Suprapubic skin (tissue), 4 donors: ENCODE measurements at places on chromosomes 5 and 9.
A peak's percentile ranks its signal among the peaks of the same experiment; 100 is the strongest.

DNA sequence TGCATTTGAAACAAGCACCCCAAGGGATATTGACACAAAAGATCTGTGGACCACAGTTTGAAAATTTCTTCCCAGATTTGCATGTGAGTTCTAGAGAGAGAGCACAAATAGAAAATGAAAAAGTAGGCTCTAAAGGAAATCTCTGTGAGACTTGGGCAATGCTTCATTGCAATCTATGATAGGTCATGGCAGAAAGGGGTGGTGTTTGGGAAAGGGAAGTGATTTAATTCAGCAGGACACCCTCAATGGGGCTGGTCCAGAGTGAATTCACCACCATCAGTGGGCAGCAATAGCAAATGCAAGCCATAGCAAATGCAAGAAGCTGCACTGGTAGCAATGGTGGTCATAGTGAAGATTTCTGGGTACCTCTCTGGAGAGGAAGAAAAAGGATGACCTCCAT, 58.1 kb downstream of the ANKRD55 start:
- no peaks in the 10 kb centered on the region for H3K36me3 ChIP-seq
- peaks cover 36% of the 10 kb centered on the region for H3K4me1 ChIP-seq
- H3K4me3 ChIP-seq, result no peak overlapping the region
- H3K27me3 ChIP-seq, result no peaks in the 10 kb centered on the region
- no peak for DNase-seq

- DNase-seq, result no peak
- H3K4me1 ChIP-seq, result peaks cover 6% of the 10 kb centered on the region
- H3K27ac ChIP-seq, result no peak overlapping the region
- no peaks in the 10 kb centered on the region for H3K27me3 ChIP-seq
- H3K4me3 ChIP-seq, result no peak overlapping the region
These were observed 23.4 kb upstream of the LECT2 start for GRCh38 chr5:135978212-135978631.

GRCh38 chr5:32150366-32150765, 23.8 kb downstream of the GOLPH3 start:
- H3K4me3 ChIP-seq, result no peak overlapping the region
- peaks cover 92% of the 10 kb centered on the region for H3K4me1 ChIP-seq
- H3K27me3 ChIP-seq, result no peaks in the 10 kb centered on the region
- H3K36me3 ChIP-seq, result no peaks in the 10 kb centered on the region

GRCh38 chr5:33824516-33825195, 67.1 kb downstream of the ADAMTS12 start:
- no peak overlapping the region for H3K4me3 ChIP-seq
- DNase-seq, result no peak
- no peaks in the 10 kb centered on the region for H3K36me3 ChIP-seq

DNA sequence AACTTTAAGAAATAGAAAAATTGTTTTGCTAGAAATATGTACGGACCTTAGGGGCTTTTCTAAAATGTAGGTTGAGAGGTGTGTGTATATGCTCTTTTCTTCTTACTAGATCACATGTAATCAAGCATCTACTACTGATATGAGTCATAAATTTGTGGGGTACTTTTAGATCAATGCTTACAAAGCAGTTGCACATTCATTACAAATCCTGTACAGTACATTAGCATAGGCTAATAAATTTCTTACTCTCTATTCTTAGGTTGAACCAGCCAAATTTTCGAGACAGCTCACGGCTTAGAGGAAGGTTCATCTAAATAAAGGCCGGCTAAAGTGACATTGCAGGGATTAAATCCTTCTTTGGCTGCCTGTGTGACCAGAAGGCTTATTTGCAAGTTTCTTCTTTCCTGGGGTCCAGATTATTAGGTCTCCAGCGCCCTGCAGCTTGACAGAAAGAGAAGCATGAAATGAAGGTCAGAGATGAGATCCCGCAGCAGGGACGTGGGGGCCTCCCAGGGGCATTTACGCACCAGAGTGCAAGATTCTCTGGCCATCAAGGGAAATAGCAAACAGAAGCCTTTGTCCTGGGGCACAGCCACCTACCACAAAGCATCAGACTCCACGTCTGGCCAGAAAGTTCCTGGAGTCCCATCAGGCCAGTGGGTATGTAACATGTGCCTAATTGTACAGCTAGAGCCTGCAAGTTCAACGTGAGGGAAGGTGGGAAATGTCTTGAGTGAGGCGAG, 53.0 kb downstream of the NIM1K start:
- no peaks in the 10 kb centered on the region for H3K27me3 ChIP-seq
- H3K27ac ChIP-seq, result no peak overlapping the region
- no peaks in the 10 kb centered on the region for H3K36me3 ChIP-seq
- DNase-seq, result no peak

DNA sequence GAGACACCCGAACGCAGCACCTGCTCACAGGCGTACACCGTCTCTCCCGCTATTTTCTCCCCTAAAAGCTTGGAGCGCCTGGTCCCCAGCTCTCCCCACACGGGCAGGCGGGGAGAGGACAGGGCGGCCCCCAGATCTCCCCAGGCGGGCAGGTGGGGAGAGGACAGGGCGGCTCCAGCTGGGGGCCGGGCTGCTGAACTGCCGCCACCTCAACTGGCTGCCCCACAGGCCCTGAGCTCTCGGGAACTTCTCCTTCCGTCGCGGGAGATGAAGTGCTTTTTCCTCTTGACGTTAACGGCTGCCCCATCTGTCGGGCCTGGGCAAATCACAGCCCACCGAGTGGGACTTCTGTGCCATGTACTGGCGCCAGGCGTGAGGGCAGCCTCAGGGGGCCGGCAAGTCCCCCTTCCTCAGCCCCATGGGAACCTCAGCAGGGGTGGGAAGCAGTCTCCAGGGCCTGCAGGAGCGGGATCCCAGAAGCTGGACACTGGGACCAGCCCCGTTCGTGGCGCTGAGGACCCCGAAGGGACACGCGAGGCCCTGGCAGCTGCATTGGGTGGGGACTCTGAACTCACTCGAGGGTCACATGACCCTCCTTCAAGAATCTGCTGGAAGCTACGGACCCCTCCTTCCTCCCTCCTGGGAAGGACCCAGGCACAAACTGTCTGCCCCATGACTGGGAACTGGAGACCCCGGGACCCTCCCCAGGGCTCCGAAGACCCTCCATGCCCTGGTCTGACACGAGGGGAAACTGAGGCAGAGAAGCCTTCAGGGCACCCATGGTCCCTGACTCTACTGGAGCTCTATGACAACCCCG, 5.7 kb upstream of the EGFL7 start:
- H3K27ac ChIP-seq, result peak overlapping the region; percentile 27
- peak overlapping the region; percentile 20 for H3K4me3 ChIP-seq
- peaks cover 4% of the 10 kb centered on the region for H3K4me1 ChIP-seq
- H3K27me3 ChIP-seq, result peaks cover 54% of the 10 kb centered on the region
- DNase-seq, result no peak

GRCh38 chr5:83895860-83896259, 175.2 kb upstream of the HAPLN1 start:
- no peak overlapping the region for H3K4me3 ChIP-seq
- no peak for DNase-seq
- H3K36me3 ChIP-seq, result no peaks in the 10 kb centered on the region
- no peaks in the 10 kb centered on the region for H3K4me1 ChIP-seq
- H3K27me3 ChIP-seq, result no peaks in the 10 kb centered on the region
- no peak overlapping the region for H3K27ac ChIP-seq

GRCh38 chr9:133752739-133753446, 14.7 kb upstream of the SARDH start:
- no peak overlapping the region for H3K27ac ChIP-seq
- no peak for DNase-seq
- peaks cover 4% of the 10 kb centered on the region for H3K4me1 ChIP-seq
- peaks cover 32% of the 10 kb centered on the region for H3K27me3 ChIP-seq
- H3K4me3 ChIP-seq, result no peak overlapping the region
- no peaks in the 10 kb centered on the region for H3K36me3 ChIP-seq

GRCh38 chr5:100900142-100900795, 2.8 kb downstream of the ST8SIA4 start:
- H3K27me3 ChIP-seq, result peaks cover 13% of the 10 kb centered on the region
- H3K36me3 ChIP-seq, result no peaks in the 10 kb centered on the region
- peak overlapping the region; percentile 50 for H3K4me3 ChIP-seq
- H3K27ac ChIP-seq, result peak overlapping the region; percentile 61
- DNase-seq, result peak; percentile 73

DNA sequence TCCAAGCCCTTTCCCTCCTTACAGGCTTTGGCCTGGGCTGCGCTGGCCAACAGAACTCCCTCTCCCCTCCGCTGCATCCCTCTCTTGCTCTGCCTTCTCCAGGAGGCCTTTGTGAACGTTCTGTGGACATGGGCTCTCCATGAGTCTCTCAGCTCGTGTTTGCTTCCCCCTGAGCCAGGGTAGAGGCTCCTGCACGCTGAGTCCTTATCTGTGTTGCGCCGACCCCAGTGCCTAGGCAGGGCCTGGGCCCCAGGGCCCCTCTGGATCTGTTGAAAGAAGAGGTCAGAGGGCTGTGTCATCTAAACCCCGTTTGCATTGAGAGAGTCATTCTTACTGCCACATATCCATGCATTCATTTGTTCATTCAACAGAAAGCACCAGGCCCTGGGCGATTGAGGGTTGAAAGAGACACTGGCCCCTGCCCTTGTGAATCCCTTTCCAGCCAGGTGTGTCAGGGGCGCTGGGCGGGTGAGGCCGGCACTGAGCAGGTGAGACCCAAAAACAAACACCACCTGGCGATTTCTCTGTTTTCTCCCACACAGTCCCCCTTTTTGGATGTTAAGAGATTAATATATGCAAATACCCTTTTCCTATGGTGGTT, 111.2 kb upstream of the IER5L start:
- no peak overlapping the region for H3K27ac ChIP-seq
- H3K4me3 ChIP-seq, result no peak overlapping the region
- DNase-seq, result peak; percentile 50
- no peaks in the 10 kb centered on the region for H3K27me3 ChIP-seq

DNA sequence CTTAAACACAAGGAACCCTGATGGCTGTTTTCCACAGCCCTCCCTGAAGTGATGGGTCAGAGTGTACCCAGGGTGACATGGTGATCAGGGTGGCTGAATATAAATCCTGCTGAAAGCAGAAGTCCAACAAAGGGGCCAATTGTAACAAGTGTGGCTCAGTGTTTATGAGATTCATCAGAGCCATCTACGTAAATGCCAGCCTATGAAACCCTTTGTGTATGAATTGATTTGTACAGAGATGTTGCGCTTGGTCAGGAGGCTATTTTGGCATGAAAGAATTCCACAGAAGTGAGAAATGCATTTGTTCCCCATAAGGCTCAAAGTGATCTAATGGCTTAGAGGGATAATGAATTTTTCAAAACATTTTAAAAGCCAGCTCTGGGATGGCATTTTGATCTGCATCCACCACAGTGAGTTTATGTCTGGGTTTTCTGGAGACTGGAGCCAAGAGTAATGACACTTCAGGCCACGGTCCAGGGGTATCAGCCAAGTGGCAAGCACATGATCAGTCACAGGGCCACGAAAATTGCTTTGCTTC, 12.4 kb downstream of the PRUNE2 start:
- DNase-seq, result no peak
- no peaks in the 10 kb centered on the region for H3K36me3 ChIP-seq
- no peaks in the 10 kb centered on the region for H3K4me1 ChIP-seq
- no peaks in the 10 kb centered on the region for H3K27me3 ChIP-seq
- peak overlapping the region; percentile 8 for H3K27ac ChIP-seq

GRCh38 chr5:10595293-10595671, 31.4 kb downstream of the ANKRD33B start:
- peak overlapping the region; percentile 84 for H3K27ac ChIP-seq
- peaks cover 33% of the 10 kb centered on the region for H3K4me1 ChIP-seq
- H3K4me3 ChIP-seq, result peak overlapping the region; percentile 33
- no peaks in the 10 kb centered on the region for H3K36me3 ChIP-seq
- H3K27me3 ChIP-seq, result no peaks in the 10 kb centered on the region

- H3K4me3 ChIP-seq, result no peak overlapping the region
- no peaks in the 10 kb centered on the region for H3K4me1 ChIP-seq
- H3K27ac ChIP-seq, result no peak overlapping the region
- DNase-seq, result no peak
- H3K27me3 ChIP-seq, result no peaks in the 10 kb centered on the region
These were observed 22.5 kb upstream of the RANBP3L start for GRCh38 chr5:36323926-36324781.

DNA sequence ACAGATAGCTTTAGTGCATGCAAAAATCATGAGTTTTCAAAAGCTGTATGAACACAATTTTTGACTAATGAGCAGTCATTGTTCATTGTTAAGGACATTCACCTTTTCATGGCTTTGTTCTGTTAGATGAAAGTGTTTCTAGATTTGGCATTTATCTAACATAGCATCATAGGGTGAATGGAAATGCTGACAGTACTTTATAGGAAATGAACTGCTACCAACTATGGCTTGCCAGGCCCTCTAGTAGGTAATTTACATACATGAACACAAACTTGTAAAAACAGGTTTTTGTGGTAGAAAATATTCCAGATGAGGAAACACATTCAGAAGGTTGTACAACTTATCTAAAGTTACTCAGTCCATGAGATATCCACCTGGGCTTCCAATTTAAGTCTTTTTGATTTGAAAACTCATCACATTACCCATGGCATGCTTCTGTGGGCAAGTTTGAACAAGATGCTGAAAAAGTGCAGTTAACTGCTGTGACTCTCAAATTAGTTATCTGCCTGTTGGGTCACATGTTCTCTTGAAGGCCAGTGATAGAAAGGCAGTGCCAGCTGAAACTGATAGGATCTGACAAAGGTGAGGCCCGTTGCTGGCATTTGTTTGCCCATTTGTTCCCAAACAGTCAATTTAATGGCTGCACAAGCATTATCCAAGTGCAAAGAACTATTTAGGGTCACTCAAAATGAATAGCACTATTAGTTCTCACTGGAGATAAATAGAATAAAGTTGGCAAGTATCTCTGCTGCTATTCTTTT, 399.1 kb downstream of the MAN2A1 start:
- H3K4me1 ChIP-seq, result peaks cover 9% of the 10 kb centered on the region
- DNase-seq, result no peak
- H3K27ac ChIP-seq, result no peak overlapping the region
- no peaks in the 10 kb centered on the region for H3K27me3 ChIP-seq
- no peak overlapping the region for H3K4me3 ChIP-seq

DNA sequence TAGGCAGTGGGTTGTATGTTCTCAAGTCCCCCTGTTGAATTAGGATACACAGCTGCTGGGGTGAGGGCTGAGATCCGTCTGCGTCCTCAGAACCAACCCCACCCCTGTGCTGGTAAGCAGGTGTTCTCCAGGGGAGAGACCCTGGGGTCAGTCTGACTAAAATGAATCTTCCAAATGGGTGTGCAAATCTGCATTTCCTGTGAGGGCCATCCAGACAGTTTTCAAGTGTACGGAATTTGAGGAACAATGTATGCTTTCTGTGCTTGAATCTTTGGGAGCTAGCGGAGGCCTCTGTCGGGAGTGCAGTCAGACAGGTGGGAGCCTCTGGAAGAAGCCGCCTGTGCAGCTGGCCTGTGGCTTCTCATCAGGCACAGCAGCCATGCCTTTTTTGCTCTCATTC, 122.9 kb downstream of the MACROH2A1 start:
- no peak overlapping the region for H3K27ac ChIP-seq
- H3K4me1 ChIP-seq, result no peaks in the 10 kb centered on the region
- DNase-seq, result no peak
- no peaks in the 10 kb centered on the region for H3K36me3 ChIP-seq
- H3K4me3 ChIP-seq, result no peak overlapping the region
